ENCODE measurements at places on chromosomes 1 and 21.

DNA sequence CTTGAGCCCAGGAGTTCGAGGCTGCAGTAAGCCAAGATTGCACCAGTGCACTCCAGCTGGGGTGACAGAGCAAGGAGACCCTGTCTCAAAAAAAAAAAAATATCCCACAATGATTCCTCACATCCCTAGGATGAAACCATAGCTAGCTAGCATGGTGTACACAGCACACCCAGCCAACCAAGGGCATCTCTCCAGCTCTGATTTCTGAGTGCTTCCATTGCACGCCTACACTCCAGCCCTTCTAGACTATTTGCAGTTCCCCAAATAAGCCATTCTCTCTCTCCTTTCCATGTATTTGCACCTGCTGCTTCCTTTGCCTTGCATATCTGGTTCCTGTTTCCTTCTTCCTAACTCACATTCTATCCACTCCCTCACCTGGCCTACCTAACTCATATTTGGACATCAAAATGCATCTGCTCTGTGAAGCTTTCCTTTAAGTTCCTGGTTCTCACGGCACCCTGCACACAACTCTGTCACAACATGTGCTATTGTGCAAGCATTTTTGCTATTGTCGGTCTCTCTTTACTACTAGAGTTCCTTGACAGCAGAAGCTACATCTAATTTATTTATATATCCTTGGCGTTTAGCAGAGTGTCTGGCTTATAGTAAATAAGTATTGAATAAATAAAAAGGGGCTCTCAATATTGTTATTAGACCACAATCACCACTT, 2.4 kb upstream of the ELAPOR1 start:
- no peak for DNase-seq

DNA sequence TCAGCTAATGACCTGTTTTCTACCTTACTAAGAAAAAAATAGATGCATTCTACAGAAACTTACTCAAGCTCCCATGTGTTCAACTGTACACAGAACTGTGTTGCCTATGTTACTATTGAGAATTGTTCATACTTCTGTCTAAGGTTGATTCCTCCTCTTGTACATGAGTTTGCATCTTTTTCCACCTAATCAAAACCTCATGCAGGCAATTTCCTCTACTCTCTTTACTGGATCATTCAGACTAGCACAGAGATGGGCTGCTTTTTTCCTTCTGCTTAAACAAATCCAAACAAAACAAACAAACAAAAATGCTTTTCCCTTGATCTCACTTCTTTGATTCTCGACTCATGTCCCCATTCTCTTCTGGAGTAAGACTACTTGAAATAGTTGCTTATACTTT, 58.8 kb upstream of the PTGFR start:
- DNase-seq = no peak

GRCh38 chr1:117664314-117664713, 58.5 kb downstream of the TENT5C start:
- peak; percentile 84 for DNase-seq

DNA sequence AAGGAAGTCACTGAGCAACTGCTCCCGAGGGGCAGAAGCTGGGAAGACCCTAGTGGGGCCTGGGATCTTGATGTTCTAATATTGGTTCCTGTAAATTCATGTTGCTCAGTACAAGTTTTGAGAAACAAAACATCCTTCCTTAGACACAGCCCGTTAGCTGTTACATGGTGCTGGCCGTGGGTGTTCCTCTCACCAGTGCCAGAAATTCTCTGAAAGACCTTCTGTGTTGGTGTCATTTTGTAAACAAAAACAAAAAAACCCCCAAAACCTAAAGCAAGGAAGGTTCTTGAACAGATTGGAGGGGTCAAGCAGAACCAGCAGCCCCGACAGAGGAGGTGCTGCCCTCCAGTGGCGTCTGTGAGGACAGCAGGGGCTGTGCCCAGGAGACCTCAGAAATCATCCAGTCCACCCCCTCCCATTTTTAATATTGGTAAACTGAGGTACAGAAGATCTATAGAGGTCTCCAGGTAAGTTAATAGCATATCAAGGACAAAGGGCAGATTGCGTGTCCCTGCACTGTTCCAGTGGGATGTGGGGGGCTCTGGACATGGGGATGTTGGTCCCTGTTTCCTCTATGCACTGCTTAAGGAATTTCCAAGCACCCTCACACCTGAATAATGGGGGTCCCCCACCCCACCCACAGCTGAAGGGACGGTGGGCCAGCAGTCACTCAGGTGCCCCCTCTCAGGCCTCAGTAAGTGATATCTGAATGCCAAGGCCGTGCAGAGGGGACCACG, 38.2 kb downstream of the SLC2A7 start:
- DNase-seq = peak; percentile 78

DNA sequence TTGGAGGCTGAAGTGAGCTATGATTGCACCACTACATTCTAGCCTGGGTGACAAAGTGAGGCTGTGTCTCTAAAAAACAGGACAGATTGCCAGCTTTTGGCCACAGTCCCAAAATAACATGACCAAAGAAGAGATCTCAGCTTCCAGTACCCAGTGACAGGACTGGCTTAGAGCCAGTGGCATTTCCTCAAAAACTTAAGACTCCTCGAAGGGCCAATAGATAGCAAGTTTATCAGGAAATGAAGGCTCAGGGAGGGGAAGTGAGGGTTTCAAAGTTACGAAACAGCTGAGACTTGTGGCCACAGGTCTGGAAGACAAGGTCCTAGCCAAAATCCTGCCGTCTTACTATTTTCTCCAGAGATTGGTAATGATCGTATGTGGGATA, 6.3 kb upstream of the TMEM39B start:
- DNase-seq = no peak

DNA sequence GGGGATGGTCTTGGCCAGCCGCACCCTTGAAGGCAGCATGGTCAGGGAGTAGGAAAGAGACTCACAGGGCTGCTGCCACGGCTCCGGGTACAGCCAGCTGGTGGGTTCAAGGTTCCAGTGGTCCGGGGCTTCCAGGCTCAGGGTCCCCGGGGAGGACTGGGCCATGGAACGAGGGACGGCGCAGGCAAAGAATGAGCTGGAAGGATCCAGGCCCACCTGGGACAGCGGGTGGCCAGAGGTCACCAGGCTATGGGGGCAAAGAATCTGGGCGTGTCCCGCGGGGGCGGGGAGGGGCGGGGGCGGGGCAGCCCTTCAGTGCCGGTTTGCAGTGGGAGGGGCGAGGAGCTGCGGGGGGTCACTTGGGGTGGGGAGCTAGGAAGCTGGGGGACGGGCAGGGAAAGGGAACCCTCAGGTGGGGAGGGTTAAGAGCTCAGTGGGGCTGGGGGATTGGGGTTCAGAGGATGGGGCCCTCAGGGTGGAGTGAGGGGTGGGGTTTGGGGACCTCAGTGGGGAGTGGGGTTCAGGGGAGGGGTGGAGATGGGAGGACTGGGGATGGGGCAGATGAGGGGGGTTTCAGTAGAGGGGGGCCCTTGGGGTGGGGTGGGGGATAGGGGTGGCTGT, at the start of gene DNMT3L:
Gene DNMT3L (minus strand): TSS at position 223 of the 621 bp plus-strand sequence. CDS start 638 bp downstream, outside the sequence.
- DNase-seq = no peak

GRCh38 chr1:106717591-106717990, 338.9 kb upstream of the PRMT6 start:
- DNase-seq = no peak

GRCh38 chr1:9100471-9101043, 28.3 kb downstream of the GPR157 start:
- no peak for DNase-seq

- DNase-seq = peak; percentile 3
Measured at GRCh38 chr21:32463889-32464300, 51.4 kb downstream of the EVA1C start.

DNA sequence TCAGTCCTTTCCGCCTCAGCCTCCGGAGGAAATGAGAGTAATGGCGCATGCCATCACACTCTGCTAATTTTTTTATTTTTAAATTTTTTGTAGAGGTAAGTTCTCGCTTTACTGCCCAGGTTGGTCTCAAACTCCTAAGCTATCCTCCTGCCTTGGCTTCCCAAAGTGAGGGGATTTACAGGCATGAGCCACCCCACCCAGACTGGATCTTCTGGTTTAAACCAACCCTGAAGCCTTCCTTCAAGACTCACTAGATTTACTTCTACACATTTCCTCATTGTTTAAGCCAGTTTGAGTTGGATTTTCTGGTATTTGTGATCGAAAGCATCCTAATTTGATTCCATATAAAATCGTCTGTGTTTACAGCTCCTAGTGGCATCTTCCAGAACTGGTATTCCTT, 23.1 kb upstream of the SCAF4 start:
- no peak for DNase-seq

GRCh38 chr1:204829133-204829825, 41.4 kb upstream of the NFASC start:
- no peak for DNase-seq

DNA sequence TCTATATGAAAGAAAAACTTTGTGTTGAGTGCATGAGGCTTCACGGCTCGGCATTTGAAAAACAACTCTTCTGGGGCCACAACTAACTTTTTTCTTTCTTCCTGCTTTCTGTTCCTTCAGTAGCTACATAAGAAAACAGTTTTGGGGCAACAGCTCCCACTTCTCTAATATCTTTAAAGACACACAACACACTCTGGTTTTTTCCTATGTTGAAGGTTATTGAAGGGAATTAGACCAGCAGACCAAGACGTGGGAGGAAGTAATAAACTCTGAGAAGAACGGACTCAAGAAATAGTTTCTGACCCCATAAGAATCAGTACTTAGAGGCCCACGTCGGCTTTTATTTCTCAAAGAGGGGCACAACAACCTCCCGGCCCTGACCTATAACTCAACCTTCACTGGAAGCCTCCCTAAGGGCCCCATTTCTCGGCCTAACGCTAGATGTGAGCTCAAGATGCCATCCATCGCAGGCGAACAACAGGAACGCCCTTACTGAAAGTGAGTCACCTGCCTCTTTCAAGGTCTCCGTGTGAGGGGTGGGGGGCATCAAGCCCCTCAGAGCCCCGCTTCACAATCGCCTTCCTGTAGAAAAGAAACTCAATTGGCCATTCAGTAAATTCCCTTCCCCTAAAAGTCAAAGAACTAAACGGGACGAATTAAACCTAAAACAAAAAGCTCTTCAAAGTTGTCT, 844 bp downstream of the ZMYM6 start:
- peak; percentile 71 for DNase-seq

- no peak for DNase-seq
Measured at GRCh38 chr1:178262120-178262500, 168.2 kb downstream of the RASAL2 start.

GRCh38 chr21:45454926-45455673, 50.1 kb downstream of the COL18A1 start:
- DNase-seq = no peak

DNA sequence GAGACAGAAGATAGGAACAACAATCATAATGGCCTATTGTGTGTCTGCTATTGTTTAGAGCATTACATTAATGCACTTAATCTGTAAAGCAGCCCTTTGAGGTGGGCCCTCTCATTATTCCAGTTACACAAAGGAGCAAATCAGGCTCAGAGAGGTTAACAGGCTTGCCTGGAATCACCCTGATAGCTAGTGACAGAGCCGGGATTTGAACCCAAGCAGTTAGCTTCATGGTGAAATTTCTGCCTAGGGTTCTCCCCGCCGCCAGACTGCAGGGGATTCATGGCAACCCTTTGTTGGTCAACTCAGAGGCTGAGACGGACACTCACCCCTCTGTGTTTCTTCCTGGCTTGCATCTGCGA, 7.1 kb downstream of the HEYL start:
- no peak for DNase-seq

GRCh38 chr1:54859700-54860391, 27.1 kb downstream of the DHCR24 start:
- DNase-seq = no peak

GRCh38 chr1:160755461-160755860, 16.4 kb downstream of the SLAMF7 start:
- DNase-seq = no peak

GRCh38 chr1:210532223-210532598, 203.5 kb downstream of the HHAT start:
- no peak for DNase-seq

DNA sequence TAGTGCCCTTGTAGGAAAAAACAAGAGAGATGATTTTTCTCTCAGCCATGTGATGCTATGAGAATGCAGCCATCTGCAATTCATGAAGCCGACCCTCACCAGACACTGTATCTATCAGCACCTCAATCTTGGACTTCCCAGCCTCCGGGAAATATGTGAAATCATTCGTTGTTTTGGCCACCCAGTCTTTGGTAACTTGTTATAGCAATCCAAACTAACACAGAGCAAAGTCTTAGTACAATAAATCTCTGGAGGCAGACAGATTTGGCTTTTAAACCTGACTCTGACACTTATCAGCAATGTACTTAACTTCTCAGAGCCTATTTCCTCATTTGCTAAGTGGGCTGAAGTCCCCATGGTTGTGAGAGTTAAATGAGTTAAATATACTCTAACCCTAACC, 5.1 kb upstream of the MED18 start:
- no peak for DNase-seq

- no peak for DNase-seq
Measured at GRCh38 chr1:67393240-67393639, 37.0 kb downstream of the SERBP1 start.

DNA sequence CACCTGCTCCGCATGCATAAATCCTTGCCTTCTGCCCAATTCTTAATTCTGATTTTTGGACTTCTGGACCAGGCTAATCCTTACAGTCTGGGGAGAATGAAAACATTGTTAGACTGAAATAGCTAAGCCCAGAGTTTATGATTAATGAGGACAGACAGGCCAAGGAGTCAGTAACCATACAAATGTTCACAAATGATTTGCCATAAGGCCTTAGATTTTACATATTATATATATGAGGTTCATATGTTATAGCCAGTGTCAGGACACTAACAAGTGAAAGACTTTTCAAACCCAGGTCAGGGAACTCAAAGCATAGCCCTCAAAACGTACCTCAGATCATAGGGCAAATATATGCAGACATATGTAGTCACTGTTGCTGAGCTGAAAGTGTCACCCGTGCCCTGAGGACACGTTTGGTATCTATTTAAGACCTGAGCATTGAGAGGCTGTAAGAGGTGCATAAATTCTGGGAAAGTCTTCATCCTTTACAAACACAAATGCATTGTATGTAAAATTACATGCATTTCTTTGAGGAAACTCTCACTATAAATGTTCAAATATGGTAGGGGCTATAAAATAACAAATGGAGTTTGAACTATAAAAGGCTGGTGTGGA, 45.3 kb upstream of the FBXO28 start:
- no peak for DNase-seq

Data from activated CD8-positive, alpha-beta T cell treated with anti-CD3 and anti-CD28 coated beads for 36 hours (primary cell).